ENCODE measurements at places on chromosomes 7 and 10.

GRCh38 chr10:51313773-51314478 lies 239.6 kb downstream of the PRKG1 start:
- DNase-seq = no peak

DNA sequence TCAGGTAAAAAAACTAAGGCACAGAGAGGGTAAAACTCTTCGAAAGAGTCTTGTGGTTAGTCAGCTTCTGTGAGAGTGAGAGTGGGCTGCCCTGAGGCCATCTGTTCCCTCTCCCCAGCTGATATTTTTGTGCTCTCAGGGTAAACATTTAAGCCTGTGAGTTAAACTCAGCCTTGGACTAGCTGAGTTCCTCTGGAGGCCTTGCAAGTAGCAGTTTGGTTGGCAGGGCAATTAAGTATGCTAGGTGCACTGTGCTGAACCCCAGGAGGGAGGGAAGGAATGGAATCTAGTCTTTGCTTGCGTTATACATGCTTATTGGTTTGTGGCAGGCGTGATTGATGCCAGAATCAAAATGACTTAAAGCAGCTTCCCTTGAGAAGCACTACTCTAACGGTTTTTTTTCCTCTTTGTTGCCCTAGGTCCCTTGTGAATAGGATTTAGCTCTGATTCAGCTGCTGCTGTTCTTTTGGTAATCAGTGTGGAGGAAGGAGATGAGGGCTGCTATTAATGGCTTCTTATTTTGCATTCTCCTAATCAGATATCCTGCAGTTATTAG lies 140.2 kb downstream of the AUTS2 start:
- DNase-seq = peak; percentile 7

DNA sequence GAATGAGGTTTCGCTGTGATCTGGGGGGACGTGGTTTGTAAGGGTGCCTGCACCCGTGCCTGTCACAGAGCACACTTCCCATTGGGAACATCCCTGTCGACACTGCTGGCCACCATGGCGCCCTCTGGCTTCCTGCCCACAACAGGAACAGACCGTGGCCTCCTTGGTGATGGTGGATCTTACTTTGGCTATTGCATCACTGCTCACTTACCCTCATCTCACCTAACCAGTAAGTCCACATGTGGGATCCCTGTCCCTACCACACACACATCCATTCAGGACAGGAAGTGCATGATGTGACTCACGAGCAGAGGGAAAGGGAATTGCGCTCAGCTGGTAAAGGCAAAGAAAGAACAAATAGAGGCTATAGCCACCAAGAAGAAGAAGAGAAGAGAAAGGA lies 26.2 kb upstream of the SEC61G start:
- DNase-seq = no peak

- DNase-seq = no peak
Observed at GRCh38 chr7:142463401-142463850, 205.6 kb upstream of the PRSS58 start.

GRCh38 chr10:108336836-108337235 lies 1172.3 kb upstream of the SORCS1 start:
- DNase-seq = no peak

DNA sequence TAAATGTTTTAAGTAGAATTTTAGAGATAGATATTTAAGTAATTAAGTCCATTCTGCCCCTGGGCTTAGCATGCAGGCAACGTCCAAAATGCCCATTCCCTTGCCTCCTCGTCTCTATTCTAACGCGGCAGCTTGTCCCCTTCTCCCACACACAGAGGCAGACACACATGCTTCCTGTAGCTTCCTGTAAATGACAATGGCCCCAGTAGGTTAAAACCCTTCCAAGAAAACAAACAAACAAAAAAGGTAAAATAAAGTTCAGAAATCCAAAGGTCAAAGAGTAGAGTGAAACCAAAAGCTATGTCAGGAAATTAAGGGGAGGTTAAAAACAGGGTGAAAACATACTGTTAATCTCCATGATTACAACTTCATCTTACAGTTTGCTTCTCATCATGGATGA lies 857.6 kb downstream of the GATA3 start:
- no peak for DNase-seq

GRCh38 chr10:50438049-50438936 lies 185.5 kb downstream of the SGMS1 start:
- DNase-seq = no peak

- DNase-seq = peak; percentile 82
Observed at GRCh38 chr7:104983578-104984539, 30.1 kb upstream of the KMT2E start.

DNA sequence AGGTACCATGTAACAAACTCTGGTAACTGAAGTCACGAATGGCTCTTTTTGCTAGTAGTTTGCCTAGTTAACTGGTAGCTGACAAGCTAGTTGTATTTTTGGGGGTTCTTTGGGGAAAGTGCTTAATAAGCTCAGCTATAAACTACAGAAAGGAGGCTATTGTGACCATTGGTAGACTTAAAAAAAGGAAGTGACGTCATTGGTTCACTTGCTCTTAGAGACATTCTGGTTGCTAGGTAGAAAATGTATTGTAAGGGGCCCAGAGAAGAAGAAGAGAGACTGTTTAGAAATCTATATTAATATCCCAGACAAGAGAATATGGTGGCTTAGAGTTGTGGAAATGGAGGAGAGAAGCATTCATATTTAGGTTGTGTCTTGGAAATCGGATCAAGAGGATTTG lies 103.0 kb downstream of the NXPH1 start:
- peak; percentile 13 for DNase-seq

GRCh38 chr10:60446851-60447250 lies 57.2 kb upstream of the ANK3 start:
- no peak for DNase-seq

DNA sequence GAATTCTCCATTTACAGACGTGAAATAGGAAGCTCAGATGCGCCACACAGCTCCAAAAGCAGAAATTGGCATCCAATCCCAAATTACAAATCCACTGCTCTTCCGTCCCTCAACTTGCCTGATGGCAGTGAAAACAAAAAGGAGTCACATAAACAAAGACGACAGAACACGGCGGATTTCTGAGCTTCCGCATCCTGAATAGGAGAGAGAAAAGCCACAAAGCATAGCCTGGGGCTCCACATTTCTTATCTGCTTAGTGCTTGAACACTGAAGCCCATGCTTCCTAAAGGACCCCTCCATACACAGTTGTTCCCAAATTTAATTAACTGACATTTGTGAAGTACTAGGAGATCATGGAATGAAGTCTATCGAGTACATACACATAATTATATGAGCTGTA lies 32.6 kb downstream of the BEND7 start:
- no peak for DNase-seq

GRCh38 chr10:8418631-8419030 lies 364.1 kb downstream of the GATA3 start:
- no peak for DNase-seq

DNA sequence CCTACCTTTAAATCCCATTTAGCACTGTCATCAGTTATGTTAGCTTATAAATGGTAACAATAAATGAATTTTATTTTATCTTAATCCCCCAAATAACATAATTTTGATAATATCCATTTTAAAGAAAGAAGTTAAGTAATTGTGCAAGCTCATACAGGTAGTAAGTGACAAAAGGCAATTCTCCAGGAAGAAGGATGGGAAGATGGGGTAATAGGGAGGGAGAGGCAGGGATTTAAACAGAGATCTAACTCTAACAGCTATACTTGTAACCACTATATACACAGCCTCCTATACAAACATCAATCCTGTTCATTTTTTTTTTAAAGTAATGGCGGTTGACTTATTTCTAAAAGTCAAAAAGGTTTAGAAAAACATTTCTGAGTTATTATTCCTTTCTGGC lies 119.4 kb downstream of the SGMS1 start:
- no peak for DNase-seq

- peak; percentile 78 for DNase-seq
Observed at GRCh38 chr7:101538596-101539459, 90.3 kb downstream of the MYL10 start.

GRCh38 chr7:2373124-2373556 lies 18.5 kb downstream of the EIF3B start:
- no peak for DNase-seq
